DMS153 (cell line): ENCODE measurements at places on chromosomes 12 and 14.

DNA sequence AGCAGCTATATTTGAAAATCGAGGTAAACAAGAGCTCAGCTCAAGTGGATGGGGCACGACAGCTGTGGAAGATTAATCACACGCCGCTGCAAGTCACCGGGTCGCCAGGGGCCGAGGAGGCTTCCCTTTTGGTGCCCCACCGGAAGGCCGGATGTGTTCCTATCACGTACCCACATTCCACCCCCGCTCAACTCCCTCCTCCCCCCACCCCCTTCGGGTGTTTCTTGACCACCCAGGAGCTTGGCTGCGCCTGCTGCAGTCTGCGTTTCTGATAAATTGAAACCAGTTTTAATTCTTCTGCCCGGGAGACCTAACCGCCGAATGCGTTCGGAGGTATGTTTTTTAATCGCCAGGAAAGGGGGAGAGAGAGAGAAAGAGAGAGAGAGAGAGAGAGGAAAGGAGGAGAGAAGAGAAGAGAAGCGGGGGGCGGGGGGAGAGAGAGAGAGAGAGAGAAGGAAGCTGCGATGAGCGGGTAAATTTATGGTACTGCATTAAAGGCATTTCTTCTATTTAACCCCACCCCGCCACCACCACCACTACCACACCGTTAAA is 1.8 kb downstream of the SLC8A3 start:
- DNase-seq = no peak

DNA sequence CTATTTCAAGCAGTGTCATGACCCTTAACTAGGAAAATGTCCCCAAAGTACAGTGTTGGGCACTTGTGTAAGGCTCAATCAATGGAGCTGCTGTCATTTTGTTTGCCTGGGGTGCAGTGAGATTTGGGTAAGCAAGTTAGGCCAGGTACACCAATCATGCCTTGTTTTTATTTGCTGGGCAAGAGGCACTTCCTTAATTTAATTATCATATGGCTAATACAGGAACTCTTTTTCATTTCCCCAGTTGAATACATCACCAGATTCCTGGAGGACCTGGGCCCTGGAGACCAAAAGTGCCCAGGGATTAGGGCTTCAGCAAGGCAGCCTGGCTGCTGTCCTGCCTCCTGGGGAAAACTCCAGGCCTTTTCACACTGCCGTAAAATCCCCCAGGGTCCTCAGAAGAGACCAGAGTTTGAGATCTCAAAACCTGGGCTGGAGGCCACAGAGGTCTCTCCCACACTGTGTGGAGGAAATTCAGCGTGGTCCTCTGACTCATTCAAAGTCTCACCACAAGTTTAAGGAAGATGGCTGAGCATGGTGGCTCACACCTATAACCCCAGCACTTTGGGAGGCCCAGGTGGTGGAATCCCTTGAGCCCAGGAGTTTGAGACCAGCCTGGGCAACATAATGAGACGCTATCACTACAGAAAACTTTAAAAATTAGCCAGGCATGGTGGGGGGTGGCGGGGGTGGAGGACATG is 28.4 kb upstream of the FOXN3 start:
- DNase-seq = no peak

GRCh38 chr14:78848234-78848820 is 678.2 kb downstream of the NRXN3 start:
- DNase-seq = peak; percentile 47

GRCh38 chr14:31219169-31219568 is 11.6 kb upstream of the HECTD1 start:
- no peak for DNase-seq

DNA sequence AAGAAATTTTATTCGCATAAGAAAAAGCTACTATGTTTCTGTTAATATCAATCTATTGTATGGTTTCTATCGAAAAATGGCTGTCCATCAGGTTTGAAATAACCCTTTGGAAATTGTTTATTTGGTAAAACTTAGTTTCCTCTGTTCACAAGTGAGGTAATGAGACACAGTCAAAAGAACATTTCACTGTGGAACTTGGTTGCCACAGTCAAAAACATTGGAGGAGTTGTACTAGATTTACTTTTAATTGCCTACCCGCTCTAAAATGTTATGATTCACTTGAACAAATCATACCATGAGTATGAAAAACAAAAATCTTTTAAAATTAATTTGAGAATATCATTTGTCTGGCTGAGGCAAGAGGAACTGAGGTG is 46.5 kb downstream of the ITPR2 start:
- no peak for DNase-seq

DNA sequence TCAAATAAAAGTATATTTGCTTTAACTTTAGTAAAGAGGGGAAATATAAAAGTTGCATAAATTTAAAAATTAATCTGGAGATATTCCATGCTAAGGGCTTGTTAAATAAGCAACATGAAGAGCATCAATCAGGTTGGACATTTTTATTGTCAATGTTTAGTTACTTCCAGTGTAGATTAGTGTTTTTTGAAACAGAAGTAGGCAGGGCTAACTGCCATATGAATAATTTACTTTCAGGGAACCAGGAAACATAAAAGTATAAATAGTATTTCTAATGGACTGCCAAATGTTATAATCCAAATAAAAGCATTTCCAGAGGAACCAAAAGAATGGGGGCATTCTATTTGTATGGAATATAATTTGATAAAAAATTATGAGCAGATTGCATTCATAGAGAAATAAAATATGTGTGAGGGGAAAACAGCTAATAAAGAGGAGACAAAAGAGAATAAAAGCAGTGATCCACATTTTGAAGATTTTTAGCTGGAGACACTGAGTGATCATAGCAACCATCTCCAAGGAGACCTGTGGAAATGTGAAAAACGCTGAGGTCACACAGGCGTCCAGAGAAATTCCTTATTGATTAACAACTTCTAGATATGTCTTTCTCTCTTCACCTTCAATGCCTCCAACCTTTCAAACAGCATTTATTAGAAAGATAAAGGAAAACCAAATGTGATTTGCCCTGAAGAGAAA is 70.8 kb downstream of the SRGAP1 start:
- DNase-seq = peak; percentile 46

DNA sequence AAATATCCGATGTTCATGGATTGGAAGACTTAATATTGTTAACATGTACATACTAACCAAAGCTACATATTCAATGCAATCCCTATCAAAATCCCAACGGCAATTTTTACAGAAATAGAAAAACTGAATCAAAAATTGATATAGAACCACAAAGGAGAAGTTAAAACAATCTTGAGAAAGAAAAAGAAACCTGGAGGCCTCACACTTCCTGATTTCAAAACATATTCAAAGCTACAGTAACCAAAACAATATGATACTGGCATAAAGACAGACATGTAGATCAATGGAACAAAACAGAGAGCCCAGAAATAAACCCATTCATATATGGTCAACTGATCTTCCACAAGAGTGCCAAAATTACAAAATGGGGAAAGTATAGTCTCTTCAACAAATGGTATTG is 5.4 kb upstream of the PELI2 start:
- no peak for DNase-seq

DNA sequence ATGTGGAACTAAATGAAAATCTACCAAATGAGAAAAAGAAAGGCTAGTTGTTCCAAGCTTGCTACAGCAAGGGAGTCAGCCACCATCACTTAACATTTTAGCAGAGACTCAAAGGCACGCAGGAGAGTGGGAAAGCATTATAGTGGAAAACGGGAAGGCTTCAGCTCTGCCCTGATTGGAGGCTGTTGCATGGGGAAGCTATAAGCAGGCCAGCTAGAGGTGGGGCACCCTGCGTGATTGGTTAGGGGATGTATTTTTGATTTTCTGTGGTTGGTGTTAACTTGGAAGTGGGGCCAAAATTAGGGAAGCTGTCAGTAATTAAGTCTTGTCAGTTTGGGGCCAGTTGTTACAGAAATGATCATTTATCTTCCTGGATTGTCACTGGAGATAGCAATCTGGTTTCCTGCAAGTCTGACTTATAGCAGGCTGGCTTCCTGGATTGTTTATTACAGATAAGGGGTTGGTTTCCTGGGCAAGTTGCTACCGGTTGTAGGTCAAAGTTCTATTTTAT is 93.9 kb downstream of the FAR2 start:
- DNase-seq = no peak

DNA sequence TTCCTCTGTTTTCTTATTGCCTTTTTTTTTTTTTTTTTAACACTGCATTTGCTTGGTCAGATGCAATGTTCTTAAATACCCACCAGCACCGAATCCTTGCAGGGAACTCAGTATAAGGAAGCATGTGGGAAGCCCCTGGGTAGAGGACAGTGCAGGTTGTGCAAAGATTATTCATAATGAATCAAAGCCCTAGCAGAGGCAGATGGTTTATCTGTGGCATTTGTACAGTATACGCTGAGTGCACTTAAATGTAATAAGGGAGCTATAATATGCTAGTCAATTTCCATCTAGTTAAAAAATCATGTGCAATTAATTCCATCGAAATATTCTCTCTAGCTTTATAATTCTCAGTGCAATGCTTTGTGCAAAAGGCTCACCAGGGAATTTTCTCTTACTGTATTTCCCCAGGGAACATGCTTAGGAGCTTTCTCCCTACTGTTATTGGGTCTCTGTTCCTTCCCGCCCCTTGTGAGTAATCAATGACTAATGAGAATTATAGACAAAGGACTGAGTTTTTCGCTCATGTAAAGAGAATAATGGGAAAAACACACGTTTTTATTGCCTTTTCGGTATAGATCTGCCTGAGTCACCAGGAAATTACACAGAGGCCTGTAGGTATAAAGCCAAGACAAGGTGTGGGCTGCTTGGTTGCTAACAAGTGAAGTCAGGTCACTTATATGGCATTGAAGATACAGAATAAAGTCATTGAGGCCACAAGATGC is 1214.3 kb upstream of the TMEM132C start:
- DNase-seq = no peak

DNA sequence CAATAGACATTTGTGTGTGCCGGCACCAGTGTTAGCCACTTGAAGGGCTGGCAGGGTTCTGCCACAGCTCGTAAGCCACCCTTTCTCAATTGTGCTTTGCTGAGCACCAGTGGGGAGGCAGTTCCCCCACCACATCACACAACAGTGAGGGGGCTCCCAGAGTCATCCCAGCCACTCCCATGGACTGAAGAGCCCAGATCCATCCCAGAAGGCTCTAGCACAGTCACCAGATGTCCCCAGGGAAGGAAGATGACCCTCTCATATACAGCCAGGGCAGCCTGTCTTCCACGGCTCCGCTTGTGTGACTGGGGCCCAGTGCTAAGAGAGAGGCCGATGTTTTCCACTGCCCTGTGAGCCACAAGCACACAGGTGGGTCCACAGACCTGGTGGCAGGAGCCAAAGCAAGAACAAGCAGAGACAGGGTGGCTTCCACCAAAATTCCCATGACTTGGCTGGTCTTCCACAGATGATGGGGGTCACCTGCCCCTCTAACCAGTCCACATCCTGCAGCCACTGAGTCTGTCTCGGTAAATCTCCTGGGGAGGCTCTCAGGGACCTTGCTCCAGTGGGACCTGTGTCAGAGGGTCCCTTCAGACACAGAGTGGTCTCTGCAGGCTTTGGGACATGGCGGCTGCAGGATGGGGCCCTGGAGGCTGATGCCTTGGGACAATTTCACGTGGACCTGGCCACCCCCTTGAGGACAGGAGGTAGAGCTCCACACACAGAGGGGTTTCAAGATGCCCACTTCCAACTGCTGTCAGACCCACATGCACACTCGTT is 71.9 kb upstream of the DDX11 start:
- no peak for DNase-seq

- DNase-seq = no peak
These were observed 1089.3 kb downstream of the SLC16A7 start for GRCh38 chr12:60684988-60685655.

GRCh38 chr12:124603100-124603541 is 35.7 kb upstream of the NCOR2 start:
- DNase-seq = no peak

DNA sequence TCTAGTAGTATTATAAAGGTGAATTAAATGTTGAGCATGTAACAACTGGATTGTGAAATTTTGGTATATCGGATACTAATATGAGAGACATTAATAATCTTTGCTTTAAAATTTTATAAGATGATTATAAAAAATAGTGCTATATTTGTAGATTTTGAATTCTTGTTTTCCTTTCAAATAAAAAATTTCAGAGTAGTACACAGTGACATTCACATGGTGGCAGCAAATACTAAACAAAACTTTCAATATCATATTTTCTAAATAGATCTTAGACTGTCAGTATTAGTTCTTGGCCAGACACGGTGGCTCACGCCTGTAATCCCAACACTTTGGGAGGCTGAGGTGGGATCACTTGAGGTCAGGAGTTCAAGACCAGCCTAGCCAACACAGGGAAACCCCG is 166.0 kb downstream of the NAV3 start:
- DNase-seq = no peak

- DNase-seq = no peak
These were observed 173.3 kb downstream of the ANO2 start for GRCh38 chr12:5771756-5772155.

- no peak for DNase-seq
These were observed 134.6 kb upstream of the EVL start for GRCh38 chr14:99930420-99931274.

- no peak for DNase-seq
These were observed 1717.7 kb upstream of the SEL1L start for GRCh38 chr14:83251402-83251801.

DNA sequence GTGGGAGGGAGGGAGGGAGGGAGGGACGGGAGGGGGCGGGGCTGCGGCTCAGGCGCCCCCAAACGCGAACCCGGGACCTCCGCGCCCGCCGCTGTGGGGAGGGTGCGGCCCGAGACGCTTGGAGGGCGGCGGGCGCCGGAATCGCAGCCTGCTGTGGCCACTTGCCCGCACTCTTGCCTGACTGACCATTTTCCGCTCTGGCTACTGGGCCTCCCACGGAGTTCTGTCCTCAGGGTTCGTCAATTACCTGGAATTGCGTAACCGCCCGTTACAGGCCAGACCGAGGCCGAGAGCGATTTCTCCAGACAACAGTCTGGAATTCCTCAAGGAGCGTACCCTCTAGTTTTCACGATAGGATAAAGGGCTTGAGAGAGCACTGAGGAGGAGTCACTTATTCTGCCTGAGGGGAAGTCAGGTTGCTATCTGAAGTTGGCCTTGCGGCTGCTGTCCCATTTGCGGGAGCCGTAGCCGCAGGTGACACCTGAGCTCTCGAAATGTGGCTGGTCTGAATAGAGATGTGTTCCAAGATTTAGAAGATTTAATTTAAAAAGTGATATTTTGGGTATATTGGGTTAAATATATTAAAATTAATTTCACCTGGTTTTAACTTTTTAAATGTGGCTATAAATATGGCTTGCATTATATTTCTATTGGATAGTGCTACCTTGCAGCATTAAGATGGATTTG is 446 bp upstream of the ZNF641 start:
- DNase-seq = no peak

DNA sequence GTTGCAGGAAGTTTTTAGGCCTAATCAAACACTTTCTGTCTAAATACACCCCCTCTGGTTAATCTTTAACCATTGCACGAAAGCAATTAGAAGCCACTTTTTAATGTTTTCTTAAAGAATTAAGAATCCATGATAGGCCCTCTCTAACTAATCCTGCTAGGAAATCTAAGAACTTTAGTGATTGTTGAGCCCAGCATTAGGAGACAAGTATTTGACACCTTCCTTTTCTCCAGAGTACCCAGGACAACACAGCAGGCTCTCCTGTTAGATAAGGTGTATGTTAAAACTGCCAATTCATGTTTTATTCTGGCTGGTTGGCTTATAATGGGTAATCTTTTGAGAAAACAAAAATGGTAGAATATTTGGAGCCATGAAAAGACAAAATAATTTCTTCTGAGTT is 95.0 kb downstream of the ALX1 start:
- DNase-seq = no peak
